ENCODE measurements at places on chromosomes 5 and 9.

GRCh38 chr5:135008981-135009735, 24.9 kb downstream of the PITX1 start:
- no peak for DNase-seq

DNA sequence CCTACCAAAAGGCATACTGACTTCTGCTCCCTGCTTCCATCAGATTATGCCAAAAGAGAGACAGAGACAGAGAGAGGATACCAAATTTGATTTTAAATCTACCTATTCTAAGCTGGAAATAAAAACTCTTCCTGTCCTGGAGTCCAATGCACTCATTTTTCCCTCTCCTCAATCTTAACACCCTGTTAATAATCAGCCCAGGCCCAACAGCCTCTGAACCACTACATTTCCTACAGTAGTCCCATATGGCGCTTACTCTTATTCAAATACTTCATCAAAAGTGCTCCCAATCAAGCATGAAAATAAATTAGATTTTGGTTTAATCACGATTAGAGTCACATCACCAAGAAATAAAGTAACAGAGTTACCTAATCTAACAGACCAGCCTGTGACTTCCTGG, 152.3 kb downstream of the TSSK1B start:
- DNase-seq, result no peak

DNA sequence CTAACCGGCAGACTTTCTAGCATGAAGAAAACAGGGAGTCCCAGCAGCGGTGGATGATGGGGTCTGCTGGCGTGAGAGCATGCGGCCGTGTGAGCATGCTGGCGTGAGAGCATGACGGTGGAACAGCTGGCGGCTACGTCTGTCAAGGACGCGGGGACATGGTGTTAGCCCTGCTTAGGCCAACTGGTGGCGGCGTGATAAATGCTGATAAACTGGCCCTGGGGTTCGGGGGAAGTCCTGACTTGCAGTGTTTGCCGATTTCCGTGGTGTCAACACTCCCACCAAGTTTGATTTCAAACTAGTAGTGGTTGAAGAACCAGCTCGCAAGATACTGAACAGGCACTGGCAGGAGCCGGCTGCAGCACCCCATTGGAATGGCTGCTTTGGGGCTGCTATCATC, 122.4 kb upstream of the RAPGEF1 start:
- DNase-seq, result no peak

GRCh38 chr9:20593105-20593504, 29.2 kb downstream of the MLLT3 start:
- DNase-seq, result no peak

GRCh38 chr5:109921735-109922380, 232.1 kb downstream of the MAN2A1 start:
- no peak for DNase-seq

DNA sequence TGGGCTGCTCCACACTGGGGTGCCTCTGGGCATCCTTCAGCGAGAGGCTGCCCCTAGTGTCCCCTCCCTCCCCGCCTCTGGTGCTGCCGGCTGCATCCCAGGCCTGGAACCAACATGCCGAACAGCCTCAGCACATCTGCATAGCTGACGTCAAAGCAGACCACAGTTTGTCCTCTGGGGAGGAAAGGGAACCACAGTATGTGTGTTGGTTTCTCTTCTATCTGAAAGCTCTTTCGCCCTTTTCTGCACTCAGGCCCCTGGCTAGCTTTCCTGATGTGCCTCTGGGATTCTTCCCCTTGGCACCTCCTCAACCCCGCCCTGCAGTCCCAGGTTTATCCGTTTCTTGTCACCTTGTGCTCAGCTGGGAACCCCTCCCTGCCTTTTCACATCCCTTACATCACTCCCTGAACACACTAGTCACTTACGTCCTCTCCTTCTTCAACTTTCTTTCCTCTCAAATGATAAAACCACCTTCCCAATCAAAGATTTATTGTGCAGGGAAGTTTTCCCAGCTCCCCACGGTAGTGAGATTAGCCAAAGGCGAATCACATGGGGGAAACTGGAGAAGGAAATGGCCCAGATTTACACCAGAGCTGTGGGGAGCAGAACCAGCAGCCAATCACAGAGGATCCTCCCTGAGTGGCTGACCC, 35.5 kb upstream of the B4GALT1 start:
- no peak for DNase-seq

DNA sequence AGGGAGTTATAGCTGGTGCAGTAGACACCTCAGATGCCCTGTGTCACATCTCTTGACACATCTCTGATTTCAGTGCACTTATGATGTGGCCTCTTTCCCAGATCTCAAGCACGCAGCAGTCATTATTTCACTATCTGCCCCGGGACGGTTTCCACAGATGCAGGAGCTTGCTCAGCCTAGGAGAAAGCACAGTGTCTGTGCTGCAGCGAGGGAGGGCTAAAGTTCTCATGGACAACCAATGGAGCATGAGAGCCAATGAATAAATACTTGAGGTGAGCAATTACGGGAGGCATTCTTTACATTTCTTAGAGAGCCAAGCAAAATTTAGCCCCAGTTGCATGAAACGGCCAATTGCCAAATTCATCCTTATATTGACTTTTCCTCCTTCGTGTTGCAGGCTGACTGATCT, 7.4 kb upstream of the MOB3B start:
- no peak for DNase-seq

GRCh38 chr9:81581986-81582385, 107.4 kb downstream of the TLE1 start:
- no peak for DNase-seq

- DNase-seq, result no peak
These were observed 13.7 kb downstream of the YIPF5 start for GRCh38 chr5:144156767-144157171.

- no peak for DNase-seq
These were observed 215.8 kb downstream of the BNC2 start for GRCh38 chr9:16654596-16655126.

GRCh38 chr5:28543473-28544098, 1505.2 kb upstream of the CDH9 start:
- no peak for DNase-seq

- no peak for DNase-seq
These were observed 11.0 kb upstream of the MTMR12 start for GRCh38 chr5:32323741-32324140.

GRCh38 chr9:109556786-109557185, 58.7 kb upstream of the PTPN3 start:
- no peak for DNase-seq

DNA sequence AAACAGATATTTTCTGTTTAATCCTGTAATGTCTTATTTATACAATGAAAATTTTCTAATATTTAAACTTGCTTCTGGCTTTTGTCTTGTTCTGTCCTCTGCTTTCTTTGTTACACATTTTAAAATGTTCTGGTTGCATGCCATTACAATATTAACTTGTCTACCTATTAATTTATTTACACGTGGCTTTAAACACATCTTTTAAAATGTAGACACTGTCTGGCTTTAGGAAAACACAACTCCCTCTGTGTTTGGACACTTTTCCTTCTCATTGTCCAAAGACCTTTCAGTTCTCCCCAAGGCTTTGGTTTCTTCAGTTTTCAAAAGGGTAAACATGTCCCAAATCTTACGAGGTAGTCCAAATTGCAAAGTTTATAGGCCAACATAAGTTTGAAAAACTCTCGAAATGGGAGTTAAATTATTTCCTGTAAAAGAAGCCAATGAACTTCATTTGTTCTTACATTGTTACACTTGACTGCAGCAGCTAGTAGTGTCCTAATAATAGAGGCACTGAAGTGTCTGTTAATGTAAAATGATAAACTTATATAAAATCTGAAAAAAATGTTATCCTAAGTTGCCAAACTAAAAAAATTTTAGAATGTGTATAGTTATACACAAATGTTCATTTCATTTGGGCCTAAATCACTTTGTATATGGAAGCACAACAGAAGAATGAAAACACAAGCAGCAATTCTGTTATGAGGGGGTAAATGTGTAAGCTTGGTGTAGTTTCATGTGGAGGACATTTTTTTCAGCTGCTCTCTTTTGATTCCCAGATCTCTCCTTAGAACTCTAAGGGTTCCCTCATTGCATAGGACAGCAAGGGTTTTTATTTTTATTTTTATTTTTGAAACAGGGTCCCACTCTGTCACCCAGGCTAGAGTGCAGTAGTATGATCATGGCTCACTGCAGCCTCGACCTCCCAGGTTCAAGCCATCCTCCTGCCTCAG, 53.8 kb downstream of the ALDH1A1 start:
- no peak for DNase-seq

DNA sequence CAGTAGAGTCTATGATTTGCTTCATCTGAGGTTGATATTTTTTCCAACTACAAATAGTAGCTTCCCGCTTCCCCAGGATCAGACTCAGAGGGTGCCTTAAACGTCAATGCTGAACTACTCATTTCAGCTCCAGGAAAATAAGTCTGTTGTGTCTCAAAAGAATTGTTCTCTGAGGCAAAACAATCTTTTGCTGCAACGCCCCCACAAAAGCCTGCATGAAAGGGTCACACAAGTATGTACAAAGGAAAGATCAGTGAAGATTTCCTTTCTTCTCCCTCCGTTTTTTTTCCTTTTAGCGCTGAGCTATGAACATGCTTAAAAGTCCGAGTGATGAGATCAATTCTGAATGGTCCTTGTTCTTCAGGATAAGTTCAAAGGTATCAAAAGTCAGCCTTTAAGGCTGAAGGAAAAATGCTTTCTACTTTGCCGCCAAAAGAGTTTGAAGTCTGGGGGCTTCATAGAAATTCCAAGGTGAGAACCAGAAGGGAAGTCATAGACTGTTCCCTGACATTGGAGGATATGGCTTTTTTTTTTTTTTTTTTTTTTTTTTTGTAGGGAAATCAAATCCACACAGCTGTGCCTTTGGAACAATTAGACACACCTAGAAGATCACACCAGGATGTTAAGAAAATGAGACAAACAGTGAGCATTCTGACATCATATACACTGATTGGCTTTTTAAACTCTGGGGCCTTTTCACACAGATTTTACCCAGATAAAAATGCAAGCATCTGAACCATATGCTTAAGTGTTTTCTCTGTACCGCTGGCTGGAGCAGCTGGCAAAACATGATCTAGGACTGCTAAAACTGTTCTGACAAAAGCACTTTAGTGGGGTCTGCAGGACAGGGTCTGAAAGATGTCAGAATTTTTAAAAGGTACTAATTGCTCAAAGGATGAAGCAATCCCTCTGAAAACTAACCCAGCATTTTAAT, 329.3 kb downstream of the ENC1 start:
- DNase-seq, result no peak

DNA sequence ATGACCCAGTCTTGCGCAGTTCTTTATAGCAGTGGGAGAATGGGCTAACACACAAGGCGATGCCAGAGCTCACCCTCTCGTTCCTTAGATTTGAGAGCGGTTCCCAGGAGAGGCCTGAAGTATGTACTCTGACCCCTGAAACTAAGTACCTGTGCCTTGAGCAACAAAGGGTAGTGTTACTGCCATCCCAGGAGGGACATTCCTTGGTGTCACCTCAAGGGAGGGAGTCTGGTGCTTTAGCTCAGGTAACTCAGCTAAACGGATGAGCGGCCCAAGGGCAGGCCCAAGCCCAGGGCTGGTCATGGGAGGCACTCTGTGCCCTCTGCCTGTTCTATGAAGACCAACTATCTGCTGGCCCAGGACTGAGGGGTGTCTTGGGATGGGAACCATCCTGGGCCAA, 20.2 kb downstream of the KYAT1 start:
- no peak for DNase-seq

DNA sequence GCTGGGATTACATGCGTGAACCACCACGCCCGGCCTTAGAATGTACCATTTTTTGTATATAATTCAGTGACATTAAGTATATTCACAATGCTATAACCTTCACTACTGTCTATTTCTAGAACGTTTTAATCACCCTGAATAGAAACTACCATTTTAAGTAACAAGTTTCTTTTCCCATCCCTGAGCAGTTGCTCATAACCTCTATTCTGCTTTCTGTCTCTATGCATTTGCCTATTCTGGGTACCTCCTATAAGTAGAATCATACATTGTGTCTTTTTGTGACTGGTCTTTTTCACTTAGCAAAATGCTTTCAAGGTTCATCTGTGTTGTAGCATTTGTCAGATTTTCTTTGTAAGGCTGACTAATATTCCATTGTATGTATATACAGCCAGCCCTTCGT, 39.9 kb downstream of the DDX46 start:
- no peak for DNase-seq

DNA sequence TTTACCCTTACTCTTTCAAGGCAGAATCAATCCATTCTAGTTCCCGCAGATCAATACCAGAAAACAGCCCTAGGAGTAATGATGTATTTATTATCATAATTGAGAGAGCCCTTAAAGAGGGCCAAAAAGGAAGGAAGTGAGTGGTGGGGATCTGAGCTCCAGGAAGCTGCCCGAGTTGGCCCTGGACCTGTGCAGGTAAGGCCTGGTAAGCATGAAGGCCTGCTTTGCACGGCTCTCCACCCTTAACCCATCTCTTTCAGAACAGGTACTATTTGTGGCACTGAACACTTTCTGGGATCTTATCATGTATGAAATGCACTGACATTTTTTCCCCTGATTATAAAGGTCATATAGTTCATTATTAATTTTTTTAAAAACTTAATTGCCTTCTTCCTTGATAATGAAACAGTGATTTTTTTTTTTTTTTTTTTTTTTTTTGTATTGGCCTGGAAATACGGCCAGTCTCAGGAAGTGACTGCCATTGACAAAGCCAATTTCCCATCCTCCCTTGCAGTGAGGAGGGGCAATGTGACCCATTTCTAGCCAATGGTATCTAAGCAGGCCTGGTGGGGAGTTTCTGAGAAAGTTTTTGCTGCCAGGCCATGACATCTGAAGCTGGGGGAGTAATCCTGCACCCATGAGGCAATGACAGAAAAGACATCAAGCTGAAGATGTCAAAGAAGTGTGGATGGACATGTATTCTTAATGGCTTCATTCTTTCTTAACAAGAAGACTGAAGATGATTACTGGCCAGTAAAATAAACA, 6.3 kb upstream of the MVB12B start:
- no peak for DNase-seq

DNA sequence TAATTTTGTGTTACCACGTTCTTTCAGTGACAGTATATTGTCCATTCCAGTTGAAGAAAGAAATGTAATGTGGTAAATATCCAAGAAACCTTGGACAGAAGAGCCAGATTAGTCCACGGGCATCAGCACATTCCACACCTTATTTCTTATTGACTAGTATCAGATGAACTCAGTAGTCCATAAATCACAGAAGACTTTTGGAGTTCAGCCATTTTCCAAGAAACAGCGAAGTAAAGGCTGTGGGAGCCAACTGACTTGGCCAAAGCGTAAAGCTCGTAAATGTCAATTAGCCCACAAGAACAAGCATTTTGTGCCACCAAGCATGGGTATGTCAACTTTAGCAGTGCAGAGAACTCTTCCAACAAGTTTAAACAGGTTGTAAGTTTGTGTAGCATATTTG, 60.2 kb upstream of the STARD4 start:
- DNase-seq, result no peak

- no peak for DNase-seq
These were observed 1.2 kb downstream of the CDK20 start for GRCh38 chr9:87973122-87973521.

All from nucleus accumbens (tissue), 56 donors.